ENCODE measurements at places on chromosomes 11 and 22.
A peak's percentile ranks its signal among the peaks of the same experiment; 100 is the strongest.

DNA sequence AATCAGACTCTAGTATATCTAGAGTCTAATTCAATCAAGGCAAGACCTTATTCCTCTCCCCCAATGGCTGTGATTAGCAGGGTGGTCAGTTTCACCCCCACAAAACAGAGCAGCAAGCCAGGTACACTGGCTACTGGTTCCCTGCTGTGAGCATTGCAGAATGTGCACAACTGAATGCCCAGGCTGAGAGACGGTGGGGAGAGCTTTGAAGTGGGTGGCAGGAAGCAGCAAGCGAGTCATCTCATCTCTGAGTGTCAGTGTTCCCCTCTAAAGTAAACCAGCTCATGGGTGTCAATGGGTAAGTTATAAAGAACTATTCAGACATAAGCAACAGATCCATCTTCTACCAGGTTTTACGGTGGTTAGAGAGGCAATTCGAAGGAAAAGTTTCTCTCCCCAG lies 37.6 kb downstream of the GAB4 start:
- no peak for DNase-seq

- peak; percentile 31 for DNase-seq
Measured at GRCh38 chr22:47221840-47222615, 459.6 kb downstream of the TBC1D22A start.

- peak; percentile 92 for DNase-seq
Measured at GRCh38 chr22:30028731-30029130, 51.5 kb upstream of the HORMAD2 start.

- no peak for DNase-seq
Measured at GRCh38 chr11:66002648-66003225, 434 bp downstream of the BANF1 start.

DNA sequence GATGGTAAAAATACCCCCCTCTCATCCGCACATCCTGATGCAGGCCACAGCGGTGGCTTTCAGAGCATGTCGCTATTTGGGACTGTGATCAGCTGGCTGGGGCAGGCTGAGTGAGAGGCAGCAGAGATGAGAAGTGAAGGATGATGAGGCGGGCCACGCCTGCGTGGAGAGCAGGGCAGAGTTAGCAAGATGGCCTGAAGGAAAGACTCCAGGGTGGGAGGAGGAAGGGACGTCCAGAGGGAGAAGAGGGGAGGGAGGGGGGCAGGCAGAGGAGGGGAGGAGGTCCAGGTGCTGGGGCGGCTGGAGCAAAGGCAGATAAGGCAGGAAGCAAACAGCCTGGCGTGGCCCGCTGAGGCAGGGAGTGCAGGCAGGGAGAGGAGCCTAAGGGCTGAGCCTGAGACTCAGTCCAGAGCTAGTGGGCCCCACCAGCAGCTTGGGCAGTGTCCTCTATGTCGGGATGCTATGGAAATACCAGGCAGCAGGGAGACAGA lies 29.1 kb downstream of the LRFN4 start:
- DNase-seq, result no peak

- DNase-seq, result no peak
Measured at GRCh38 chr22:42642806-42643633, 2.6 kb upstream of the ATP5MGL start.

- DNase-seq, result no peak
Measured at GRCh38 chr11:72072348-72072747, 8.0 kb downstream of the NUMA1 start.

DNA sequence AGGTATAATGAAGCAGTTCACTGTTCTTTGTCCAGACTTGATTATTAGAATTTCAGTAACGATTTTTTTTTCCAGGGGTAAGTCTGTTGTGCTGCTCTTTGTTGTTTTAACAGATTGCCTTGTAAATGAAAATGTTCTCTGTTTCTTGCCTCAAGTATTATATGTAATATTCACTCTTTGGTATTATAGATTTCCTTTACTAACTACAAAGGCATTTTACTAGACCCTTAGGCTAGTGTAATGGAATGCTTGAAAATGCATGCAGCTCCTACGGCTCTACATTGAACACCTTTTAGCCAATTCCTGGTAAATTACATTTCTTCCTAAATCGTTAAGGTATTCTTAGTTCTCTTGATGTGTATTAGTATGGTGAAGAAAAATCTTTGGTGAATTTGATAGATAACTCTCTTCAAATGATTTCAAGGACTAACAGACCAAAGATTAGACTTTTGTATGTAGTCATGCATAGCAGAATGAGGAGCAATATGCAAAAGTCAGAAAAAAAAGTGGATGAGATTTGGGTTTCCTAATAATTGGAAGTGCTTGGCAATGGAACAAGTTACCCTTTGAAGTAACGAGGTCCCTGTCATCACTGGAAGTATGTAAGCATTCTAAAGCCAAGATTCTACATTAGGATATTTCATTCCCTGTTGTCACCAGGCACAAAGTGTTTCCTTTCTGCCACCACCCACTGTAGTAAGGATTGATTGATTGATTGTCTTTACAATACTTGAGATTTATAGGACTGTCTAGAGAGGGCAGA lies 113.1 kb downstream of the DBX1 start:
- DNase-seq, result no peak

GRCh38 chr22:17860220-17860965 lies 86.1 kb upstream of the BID start:
- no peak for DNase-seq

- no peak for DNase-seq
Measured at GRCh38 chr11:36065436-36065835, 121.6 kb downstream of the LDLRAD3 start.

- DNase-seq, result no peak
Measured at GRCh38 chr11:93432247-93432646, 101.7 kb downstream of the DEUP1 start.

- DNase-seq, result no peak
Measured at GRCh38 chr22:32080904-32081303, 37.8 kb downstream of the SLC5A1 start.

- peak; percentile 43 for DNase-seq
Measured at GRCh38 chr11:111976767-111977145, 39.6 kb downstream of the DIXDC1 start.

DNA sequence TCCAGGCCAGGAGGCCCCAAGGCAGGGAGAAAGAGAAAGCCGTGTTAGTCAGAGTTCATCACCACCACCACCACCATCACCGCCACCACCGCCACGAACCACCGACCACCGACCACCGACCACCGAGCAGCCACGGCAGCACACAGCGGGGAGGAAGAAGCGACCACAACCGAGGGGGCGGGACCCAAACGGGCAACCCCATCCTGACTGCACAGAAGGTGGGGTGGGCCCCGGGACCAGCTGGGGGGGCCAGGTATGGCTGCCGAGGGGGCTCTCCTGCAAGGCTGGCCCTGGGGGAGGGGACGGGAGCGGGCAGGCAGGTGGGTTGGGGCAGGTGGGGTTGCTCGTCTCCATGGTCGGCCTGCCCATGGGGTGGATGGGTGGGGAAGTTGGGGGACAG lies 34.2 kb downstream of the SYT7 start:
- no peak for DNase-seq

DNA sequence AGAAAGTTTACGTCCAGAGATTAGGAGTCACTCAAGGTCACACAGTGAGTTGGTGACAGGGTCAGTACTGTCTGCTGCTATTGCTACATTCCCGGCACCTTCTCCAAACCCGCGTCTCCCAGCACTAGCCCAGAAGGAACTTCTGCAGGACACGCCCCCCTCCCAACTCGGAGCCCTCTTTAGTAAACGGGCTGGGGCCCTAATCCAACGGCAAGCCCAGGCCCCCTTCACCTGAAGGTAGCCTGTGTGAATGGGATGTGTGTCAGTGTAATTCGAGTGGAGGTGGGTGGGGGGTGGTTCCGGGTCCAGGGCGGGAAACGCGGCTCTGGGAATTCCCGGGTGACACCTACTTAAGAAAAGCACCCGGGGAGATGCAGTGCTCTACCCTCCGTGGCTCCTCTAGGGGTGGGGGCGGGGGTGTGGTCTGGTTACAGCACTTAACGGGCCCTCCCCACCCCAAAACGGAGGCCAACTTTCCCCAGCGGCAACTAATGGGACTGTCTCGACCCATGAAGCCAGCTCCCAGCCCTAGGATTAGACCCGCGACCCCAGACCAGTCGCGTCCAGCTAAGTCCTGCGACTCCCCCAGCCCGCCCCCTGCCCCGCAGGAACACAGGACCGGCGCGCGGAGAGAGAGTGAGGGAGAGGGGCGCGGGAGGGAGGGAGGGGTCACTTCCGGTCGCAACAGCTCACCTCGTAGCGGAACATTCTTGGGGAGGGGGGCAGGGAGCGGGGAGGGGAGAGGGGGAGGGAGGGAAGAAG lies 468 bp downstream of the PATL1 start:
- peak; percentile 40 for DNase-seq

DNA sequence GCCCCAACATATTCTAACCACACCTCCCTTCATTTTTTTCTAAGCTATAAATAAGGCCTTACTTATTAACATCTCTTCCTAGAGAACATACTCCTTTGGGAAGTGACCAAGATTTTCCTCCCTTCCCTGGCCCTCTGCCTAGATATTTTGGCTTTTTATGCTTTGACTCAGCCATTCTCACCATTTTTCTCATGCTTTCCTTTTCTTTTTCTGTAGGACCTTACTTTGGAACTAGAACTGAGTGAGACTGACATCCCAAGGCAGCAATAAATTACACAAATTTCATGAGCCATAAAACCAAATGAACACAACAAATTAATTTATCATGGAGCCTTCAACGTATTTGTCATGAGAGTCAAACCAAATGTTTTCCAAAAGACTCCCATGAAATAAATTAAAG lies 142.7 kb upstream of the CTSC start:
- no peak for DNase-seq

DNA sequence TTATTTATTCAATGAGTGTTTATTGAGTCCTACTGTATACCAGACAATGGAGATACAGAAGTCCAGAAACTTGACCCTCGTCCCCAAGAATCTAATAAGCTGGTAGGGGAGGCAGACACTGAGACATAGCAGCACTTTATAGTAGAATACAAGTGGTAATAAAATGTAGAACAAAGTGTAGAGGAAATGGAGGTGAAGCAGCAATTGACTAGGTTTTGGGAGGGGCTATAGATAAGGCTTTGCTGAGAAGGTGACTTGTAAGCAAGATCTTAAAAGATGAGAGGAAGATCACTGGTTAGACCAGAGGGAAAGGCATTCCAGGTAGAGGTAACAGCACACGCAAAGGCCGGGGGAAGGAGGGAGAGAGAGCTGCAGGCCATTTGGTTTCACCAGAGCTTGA lies 57.3 kb downstream of the ZBTB16 start:
- no peak for DNase-seq

DNA sequence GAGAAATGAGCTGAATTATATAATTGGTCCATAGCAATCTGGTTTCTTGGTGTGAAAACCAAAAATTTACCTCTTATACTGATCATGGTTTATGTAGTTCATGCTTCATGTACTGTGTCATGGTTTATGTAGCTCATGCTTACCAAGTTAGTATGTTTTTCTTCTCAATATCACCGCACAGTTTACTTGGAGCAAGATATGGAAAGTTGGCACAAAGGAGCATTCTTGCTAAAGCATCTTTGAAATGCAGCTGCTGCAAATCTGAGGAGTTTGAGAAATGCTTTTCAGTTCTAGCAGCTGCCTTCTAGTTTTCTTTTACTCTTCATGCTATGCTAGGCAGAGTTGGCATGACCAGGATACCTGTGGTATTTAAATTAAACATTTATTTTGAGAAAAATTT lies 4.5 kb downstream of the OR10G7 start:
- no peak for DNase-seq

- peak; percentile 92 for DNase-seq
Measured at GRCh38 chr11:42631220-42631843, 680.5 kb upstream of the API5 start.

DNA sequence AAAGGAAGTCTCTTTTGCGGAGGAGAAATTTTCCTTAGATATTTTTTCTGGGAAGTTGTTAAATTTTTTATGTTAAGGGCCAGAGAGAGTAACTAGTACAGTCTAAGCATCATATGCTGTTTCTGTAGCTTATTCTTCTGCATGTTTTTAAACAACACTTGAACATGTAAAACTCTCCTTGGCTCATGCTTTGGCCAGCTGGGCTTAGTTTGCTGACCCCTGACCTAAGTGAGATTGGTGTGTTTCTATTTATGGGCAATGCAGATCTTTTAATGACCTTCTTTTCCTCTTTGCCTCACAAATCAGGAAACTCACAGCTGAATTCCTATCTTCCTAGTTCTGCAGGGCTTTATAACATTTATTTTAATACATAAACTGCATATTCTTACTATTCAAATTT lies 942.5 kb downstream of the OPCML start:
- DNase-seq, result no peak

- DNase-seq, result no peak
Measured at GRCh38 chr11:57309106-57310059, 15.4 kb downstream of the TNKS1BP1 start.

DNA sequence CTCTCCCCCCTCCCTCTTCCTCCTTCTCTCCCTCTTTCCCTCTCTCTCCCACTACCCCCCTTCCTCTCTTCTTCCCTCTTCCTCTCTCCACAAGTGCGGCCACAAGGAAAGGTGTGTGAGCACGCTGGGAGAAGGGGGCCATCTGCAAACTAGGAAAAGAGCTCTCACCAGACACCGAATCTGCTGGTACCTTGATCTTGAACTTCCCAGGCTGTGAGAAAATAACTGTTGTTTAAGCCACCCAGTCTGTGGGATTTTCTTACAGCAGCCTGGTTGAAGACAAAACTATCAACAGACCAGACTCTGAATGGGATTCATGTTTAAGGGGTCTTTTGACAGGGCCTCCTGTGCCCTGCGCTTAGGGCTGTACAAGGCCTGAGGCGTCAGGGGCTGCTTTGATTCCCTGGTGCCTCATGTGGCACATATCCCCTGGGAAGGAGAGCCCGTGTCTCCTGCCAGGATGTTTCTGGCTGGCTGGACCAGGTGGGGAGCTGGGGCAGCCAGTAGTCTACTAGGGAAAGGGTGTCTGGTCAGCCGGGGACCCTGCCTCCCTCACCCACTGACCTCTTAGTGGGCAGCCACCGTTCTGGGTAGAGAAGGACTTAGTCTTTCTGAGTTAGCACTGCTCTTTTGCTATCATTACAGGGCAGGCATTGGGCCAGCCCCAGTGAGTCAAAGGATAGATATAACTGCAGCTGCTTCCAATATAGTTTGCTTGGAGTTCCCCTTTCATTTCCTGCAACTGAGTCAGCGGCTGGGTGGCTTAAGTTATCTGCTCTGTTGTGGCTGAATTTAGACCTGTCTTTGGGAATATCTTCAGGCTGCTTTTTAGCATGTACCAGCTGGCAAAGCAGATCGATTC lies 6.2 kb downstream of the PANX1 start:
- peak; percentile 47 for DNase-seq

GRCh38 chr11:1507381-1508140 lies 21.0 kb upstream of the MOB2 start:
- DNase-seq, result no peak

DNA sequence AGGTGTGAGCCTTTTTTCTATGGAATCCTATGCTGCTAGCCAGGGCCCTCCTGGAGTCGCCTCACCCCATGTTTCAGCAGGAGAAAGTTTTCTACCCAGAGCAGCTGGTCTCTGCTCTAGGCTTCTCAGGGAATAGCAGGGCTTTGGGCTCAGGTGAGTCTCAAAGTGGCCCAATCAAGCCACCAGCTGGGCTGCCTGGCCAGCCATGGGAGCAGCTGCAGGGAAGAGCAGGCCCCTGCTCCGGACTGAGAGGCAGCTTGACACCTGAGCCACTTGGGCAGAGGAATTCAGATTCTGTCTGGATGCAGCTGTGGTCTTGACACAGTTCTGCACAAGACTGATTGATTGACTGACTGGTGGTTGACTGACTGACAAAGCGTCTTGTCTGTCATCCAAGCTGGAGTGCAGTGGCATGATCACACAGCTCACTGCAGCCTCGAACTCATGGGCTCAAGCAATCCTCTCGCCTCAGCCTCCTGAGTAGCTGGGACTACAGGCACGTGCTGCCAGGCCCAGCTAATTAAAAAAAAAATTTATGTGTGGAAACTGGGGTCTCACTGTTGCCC lies 57.5 kb upstream of the ARFGAP3 start:
- no peak for DNase-seq

Data from globus pallidus (tissue), 1 donor.